ENCODE measurements at places on chromosomes 5 and 9. TPM values are rescaled to one million over a fixed set of nuclear protein-coding genes. Genes with fewer than 3 reads are reported as not detected.

DNA sequence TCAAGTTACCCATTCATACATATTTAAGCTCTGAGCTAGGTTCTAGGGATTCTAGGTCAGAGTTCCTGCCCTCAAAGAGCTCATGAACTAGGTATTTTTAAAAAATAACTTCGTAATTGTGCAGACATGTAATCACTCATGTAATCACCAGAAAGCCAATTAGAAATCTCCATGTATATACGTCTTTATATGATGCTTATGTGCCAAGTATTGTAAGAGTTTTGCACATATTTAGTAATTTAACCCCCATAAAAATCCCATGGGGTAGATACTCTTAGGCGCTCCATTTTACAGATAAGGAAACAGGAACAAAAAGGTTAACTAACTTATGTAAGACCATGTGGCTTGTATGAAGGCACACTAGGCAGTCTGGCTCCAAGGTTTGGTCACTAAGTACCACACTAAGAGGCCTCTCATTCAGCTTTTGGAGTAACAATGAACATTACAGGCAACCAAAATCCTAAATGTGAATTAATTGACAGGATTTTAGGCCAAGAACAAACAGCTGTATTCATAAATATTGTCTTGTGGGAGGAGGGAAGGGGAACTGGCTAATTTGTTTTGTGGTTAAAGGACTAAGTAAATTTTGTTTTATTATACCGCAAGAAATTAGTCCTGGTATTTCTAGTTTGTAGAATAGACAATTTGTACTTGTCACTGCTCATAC is 1.7 kb upstream of the OTULINL start:
- no peak for DNase-seq

DNA sequence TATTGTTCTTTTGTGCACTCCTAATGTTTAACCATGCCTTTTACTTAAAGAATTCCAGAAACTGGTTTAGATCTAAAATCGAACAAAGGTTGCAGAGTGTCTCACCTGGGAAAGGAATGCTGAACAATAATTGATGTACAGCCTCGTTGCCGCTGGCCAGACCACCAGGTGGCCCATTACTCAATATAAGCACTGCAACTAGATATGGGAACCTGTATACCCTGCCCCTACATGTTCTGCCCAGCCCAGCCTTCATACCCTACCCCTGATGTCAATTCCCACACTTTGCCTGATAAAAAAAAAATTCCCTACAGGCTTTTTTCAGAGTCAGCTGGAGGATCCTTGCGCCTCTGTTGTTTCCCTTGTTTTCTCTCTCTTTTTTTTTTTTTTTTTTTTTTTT is 13.8 kb downstream of the HINT1 start:
- no peak for DNase-seq

GRCh38 chr5:9483243-9483642 is 62.6 kb downstream of the SEMA5A start:
- DNase-seq: no peak

DNA sequence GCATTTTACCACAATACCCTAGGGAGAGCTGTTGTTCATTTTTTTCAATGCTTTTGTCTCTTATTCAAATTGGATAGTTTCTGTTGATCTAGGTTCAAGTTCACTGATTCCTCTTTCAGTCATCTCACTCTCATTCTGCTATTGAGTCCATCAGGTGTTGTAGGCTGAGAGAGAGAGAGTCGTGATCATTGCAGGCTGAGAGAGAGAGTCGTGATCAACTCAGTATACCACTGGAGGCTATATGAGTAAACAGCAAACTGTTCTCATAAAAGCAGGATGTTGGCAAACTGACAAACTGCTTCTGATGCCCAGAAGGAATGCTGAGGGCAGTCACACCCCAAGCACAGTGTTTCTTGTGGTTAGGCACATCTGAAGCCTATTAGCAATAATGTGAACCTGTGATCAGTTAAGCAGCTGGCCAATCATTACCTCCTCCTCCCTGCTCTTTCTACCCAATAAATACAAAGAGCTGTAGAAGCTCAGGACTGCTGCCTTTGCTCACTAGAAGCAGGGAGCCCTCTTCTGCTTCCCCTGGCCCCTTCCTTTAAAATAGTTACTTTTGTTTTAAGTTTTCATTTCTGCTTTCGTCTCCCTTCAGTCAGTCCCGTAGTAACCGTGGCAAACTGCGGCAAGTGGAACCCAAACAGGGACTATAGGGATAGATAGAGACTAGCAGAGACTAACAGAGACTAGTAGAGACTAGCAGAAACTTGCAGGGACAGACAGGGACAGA is 476.1 kb upstream of the ACO1 start:
- DNase-seq: peak; percentile 76

GRCh38 chr9:81411961-81412360 is 277.4 kb downstream of the TLE1 start:
- DNase-seq: peak; percentile 86

- no peak for DNase-seq
Measured at GRCh38 chr9:137798142-137798541, 79.4 kb upstream of the CACNA1B start.

Gene PTGER4
- polyA plus RNA-seq: 7.6 TPM

DNA sequence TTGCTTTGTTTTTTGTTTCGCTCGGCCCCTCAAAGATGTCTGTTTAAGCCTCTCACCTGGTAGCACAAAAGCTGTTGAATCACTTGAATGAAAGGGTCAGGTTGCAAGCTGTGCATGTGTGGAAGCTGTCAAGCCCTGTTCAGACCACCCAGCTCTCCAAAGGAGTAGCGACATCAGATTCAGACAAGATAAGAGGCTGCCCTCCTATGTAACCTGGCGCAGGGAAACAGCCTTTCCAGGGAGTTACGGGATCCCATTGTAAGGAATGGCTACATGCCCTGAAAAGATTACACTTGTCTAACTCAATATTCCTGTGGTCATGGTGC is 2.9 kb downstream of the FREM1 start:
- DNase-seq: no peak

Gene NRG2
- 1.9 TPM for polyA plus RNA-seq

GRCh38 chr9:35548571-35548970 is 56.5 kb upstream of the TESK1 start:
- peak; percentile 21 for DNase-seq

Gene IPO11
- 21.2 TPM for polyA plus RNA-seq

Gene SLC28A3
- polyA plus RNA-seq: 0.12 TPM

GRCh38 chr9:111715471-111715870 is 54.1 kb downstream of the GNG10 start:
- no peak for DNase-seq

Gene PCDHA9
- not detected for polyA plus RNA-seq

Gene DMGDH
- not detected for polyA plus RNA-seq

GRCh38 chr9:135240871-135241311 is 153.4 kb downstream of the OLFM1 start:
- no peak for DNase-seq

- DNase-seq: no peak
Measured at GRCh38 chr5:79692596-79692995, 3.0 kb downstream of the CMYA5 start.

DNA sequence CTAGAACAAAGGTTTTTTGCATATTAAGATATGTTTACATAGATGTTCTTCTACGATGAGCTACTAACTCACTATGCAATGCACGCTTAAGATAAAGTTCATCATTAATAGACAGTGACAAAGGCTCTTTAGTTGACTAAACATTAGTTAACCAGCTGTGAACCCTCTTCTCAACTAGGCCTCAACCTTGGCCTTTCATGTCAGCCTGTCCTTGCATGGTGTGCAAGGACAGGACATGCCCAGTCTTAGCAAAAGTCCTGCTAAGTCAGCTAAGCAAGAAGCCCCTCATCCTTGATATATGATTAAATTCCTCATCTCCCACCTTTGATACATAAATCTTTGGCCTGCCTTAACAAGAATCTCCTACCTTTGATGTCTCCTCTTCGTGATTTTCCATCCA is 50.9 kb downstream of the PLPP1 start:
- DNase-seq: no peak

Gene RNF208
- polyA plus RNA-seq: 0.10 TPM

DNA sequence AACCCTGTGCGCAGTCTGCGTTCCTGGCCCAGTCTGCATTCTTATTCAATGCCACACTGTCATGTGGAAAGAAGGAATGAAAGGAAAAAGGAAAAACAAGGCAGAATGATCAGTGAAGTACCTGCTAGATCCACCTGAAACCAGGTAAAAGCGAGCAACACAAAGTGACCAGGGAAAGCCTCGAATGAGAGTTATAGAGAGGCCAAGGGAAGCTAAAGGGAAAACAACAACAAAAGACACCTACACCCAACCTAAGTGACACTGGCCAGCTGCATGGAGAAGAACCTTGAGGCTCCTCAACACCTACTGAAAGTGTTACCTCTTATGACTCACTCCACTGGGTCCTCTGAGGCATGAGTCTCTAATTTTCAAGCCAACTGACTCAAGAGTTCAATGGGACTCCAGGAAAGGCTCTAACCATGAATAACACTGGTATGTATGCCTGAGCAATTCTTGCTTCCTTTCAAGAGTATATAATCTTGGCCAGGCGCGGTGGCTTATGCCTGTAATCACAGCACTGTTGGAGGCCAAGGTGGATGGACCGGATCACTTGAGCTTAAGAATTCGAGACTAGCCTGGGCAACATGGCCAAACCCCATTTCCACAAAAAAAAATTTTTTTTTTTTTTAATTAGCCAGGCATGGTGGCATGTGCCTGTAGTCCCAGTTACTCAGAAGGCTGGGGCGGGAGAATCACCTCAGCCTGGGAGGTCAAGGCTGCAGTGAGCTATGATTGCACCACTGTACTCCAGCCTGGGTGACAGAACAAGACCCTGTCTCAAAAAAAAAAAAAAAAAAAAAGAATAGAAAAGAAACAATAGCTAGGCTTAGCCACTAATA is 29.0 kb downstream of the MTMR12 start:
- peak; percentile 75 for DNase-seq

Gene ALDOB
- polyA plus RNA-seq: not detected

Gene CCDC69
- polyA plus RNA-seq: 2.2 TPM

- no peak for DNase-seq
Measured at GRCh38 chr5:162283609-162284008, 216.0 kb downstream of the GABRG2 start.

DNA sequence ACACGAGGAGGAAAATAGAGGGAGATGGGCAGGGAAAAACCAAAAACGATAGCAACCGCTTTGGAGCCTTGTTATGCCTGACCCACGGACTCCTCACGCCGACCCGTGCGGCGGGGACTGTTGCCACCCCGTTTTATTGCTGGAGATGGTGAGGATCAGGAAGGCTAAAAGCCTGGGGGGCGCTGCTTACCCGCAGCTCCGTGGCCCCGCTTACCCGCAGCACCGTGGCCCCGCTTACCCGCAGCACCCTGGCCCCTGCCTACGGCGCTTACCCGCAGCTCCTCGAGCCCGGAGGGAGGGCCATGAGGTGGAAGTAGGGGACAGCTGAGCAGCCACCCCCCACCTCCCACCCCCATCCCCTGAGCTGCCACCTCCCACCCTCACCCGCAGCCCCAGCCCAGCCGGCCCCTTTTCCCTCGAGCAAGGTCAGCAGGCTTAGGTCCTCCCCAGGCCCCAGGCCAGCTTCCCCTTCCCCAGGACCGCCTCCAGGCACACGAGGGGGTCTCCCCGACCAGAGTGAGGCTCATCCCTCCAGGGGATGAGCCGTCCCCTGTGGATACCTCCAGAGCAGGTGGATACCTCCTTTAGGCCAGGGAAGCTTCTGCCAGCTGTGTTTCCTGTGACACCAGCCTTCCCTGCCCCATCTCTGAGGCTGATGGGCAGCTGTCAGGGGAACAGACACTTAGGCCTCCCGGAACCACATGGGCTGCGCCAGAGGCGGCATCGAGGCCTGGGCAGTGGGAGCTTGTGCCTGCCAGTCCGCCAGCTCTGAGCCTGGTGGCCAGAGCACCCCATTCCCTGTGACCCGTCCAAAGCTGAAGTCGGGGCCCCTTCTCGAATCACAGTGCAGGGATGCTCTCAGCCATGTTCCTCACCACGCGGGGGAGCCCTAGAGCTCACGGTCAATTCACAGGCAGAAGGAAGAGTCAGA is 92.3 kb downstream of the LMX1B start:
- peak; percentile 52 for DNase-seq

DNA sequence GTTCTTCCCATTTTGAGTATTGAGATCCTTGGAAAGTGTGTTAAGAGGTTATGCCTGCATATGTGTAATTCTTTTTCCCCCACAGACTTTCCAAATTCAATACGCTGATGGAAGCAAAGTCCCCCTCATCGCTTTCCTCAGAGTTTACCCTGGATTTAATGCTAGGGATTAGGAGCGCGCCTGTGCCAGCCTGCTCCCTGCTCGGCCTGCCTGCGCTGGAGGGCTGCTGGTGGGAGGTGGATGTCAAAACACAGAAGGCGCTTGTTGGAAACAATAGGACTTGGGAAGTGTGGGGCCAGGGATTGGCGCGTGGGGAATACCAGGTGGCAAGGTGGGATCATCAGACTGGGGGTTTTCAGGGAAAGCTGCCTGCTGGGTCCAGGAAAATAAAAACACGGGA is 39.8 kb upstream of the PTCH1 start:
- DNase-seq: no peak

DNA sequence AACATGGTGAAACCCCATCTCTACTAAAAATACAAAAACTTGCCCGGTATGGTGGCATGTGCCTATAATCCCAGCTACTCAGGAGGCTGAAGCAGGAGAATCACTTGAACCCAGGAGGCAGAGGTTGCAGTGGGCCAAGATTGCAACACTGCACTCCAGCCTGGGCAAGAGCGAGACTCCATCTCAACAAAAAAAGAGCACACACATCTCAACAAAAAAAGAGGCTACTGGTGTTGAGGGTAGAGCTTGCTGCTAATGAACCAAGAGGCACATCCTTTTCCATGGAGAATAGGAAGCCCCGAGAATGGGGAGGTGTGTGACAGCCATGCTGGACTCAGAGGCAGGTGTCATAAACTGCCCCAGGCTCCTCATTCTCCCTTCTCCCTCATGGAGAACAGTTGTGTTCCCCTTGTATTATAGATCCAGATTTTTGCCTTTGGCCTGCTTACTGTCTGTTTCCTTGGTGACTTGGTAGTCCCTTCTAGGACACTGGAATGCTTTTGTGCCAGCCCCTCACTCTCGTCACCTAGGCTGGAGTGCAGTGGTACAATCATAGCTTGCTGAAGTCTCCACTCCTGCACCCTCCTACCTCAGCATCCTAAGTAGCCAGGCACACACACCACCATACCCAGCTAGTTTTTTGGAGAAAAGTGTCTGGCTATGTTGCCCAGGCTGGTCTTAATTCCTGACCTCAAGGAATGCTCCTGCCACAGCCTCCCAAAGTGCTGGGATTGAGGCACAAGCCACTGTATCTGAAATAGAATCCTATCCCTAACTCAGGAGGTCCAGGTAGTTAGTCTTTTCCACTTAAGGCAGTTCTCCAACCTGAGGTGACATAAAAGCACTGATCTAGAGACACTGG is 5.1 kb downstream of the RPL12 start:
- DNase-seq: no peak

GRCh38 chr9:135291165-135291564 is 188.4 kb upstream of the PPP1R26 start:
- no peak for DNase-seq

Gene HAVCR2
- polyA plus RNA-seq: not detected

Gene C1QTNF2
- 0.28 TPM for polyA plus RNA-seq

DNA sequence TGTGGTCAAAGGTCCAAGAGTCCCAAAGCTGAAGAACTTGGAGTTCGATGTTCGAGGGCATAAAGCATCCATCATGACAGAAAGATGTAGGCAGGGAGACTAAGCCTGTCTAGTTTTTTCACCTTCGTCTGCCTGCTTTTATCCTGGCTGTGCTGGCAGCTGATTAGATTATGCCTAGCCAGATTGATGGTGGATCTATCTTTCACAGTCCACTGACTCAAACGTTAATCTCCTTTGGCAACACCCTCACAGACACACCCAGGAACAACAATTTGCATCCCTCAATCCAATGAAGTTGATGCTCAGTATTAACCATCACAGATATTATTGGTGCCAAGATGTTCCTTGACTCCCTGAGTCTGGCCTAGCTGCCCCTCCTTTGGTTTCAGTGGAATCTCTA is 530.8 kb upstream of the CLINT1 start:
- DNase-seq: no peak
